Sigmoid colon (tissue), 7 donors: ENCODE measurements at places on chromosomes 1 and 21. TPM values are rescaled to one million over a fixed set of nuclear protein-coding genes. Genes with fewer than 3 reads are reported as not detected.

Gene TFAP2E
- total RNA-seq: 0.55 TPM

Gene HTR6
- not detected for total RNA-seq

Gene LRRC53
- total RNA-seq: not detected

Gene KRTAP12-1
- not detected for total RNA-seq

Gene NDUFS5
- 525 TPM for total RNA-seq

Gene TCHH
- under 0.01 TPM for total RNA-seq

Gene CFAP141
- total RNA-seq: not detected

DNA sequence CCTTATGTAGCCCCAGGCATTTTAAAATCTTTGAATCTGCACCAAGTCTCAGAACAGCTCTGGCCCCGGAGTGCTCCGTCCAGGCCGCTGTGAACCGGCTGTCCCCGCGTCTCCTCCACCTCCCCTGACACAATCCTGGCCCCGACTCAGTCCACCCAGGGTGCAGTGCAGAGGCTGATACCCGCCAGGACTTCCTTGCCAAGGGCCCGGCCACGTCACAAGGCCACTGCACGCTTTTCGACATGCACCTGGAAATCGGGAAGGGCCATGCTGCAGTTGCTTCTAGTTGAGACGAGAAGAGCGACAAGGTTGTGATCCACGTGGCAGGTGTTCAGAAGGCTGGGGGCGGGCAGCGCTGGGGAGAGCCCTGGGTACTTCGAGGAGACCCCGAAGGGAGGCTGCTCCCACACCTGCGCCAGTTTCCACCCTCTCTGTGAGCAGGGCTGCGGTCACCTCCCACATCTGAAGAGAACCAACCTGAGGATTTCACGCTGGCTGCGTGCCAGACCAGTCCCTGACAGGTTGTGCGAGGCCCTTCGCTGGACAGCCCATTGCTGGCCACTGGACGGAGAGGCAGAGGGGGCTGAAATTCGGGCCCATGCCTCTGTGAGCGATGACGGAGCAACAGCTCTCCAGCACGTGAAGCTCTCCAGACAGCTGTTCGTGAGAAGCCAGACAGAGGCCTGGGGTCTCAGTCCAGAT, 6.7 kb downstream of the VWA1 start:
- H3K4me3 ChIP-seq: no peak overlapping the region
- peaks cover 40% of the 10 kb centered on the region for H3K4me1 ChIP-seq
- H3K27me3 ChIP-seq: no peaks in the 10 kb centered on the region
- H3K36me3 ChIP-seq: no peaks in the 10 kb centered on the region
- H3K27ac ChIP-seq: peak overlapping the region; percentile 27
- DNase-seq: no peak

- H3K4me1 ChIP-seq: no peaks in the 10 kb centered on the region
- no peaks in the 10 kb centered on the region for H3K27me3 ChIP-seq
- no peak overlapping the region for H3K27ac ChIP-seq
Measured at GRCh38 chr1:58907398-58907797, 123.6 kb upstream of the JUN start.

GRCh38 chr1:53505401-53505800, 46.2 kb downstream of the DMRTB1 start:
- H3K4me1 ChIP-seq: no peaks in the 10 kb centered on the region
- no peaks in the 10 kb centered on the region for H3K27me3 ChIP-seq
- no peaks in the 10 kb centered on the region for H3K36me3 ChIP-seq
- no peak overlapping the region for H3K4me3 ChIP-seq
- no peak for DNase-seq

DNA sequence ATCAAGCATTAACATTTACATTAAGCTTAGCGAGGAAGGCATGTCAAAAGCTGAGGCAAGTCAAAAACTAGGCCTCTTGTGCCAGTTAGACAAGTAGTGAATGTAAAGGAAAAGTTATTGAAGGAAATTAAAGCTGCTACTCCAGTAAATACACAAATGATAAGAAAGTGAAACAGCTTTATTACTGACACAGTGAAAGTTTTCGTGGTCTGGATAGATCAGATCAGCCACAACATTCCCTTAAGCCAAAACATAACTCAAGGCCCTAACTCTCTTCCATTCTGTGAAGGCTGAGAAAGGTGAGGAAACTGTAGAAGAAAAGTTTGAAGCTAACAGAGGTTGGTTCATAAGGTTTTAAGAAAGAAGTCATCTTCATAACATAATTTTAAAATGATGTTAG, 131.9 kb downstream of the VAV3 start:
- no peak for DNase-seq
- peaks cover 7% of the 10 kb centered on the region for H3K4me1 ChIP-seq
- no peak overlapping the region for H3K27ac ChIP-seq
- no peaks in the 10 kb centered on the region for H3K27me3 ChIP-seq
- no peaks in the 10 kb centered on the region for H3K36me3 ChIP-seq

DNA sequence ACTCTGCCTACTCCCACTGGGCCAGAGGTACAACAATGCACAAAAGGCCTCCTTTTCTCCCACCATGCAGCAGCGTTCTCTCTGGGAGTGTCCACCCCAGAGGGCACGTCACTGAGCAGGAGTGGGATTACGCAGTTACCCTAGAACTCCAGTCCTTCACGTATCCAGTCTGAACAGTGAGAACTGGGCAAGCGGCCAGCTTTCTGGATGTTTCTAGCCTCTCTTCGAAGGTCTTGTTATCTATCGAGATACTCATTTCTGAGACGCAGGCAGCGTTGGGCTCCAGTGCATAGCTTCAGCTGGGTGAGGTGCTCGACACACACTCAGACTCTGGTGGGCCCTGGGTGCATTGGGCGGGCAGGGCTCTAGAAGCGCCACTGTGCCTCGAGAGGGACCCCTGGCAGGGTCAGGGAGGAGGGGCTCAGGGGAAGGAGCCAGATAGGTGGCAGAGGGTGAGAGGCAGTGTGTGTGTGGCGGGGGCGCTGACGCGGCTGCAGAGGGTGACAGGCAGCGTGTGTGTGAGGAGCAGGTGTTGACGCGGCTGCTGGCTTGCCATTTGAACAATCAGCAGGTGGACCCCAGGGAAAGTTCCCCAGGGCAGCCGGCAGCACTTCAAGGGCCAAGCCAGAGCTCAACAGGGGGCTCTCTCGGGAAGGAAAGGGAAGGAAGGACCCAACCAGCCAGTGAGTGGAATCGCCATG, 27.9 kb downstream of the PRDM15 start:
- no peaks in the 10 kb centered on the region for H3K4me1 ChIP-seq
- no peak overlapping the region for H3K27ac ChIP-seq
- no peak overlapping the region for H3K4me3 ChIP-seq
- no peaks in the 10 kb centered on the region for H3K27me3 ChIP-seq
- no peak for DNase-seq

GRCh38 chr1:30817077-30817438, 59.5 kb upstream of the LAPTM5 start:
- H3K27ac ChIP-seq: peak overlapping the region; percentile 93
- no peaks in the 10 kb centered on the region for H3K4me1 ChIP-seq
- DNase-seq: no peak
- no peaks in the 10 kb centered on the region for H3K27me3 ChIP-seq
- no peaks in the 10 kb centered on the region for H3K36me3 ChIP-seq

DNA sequence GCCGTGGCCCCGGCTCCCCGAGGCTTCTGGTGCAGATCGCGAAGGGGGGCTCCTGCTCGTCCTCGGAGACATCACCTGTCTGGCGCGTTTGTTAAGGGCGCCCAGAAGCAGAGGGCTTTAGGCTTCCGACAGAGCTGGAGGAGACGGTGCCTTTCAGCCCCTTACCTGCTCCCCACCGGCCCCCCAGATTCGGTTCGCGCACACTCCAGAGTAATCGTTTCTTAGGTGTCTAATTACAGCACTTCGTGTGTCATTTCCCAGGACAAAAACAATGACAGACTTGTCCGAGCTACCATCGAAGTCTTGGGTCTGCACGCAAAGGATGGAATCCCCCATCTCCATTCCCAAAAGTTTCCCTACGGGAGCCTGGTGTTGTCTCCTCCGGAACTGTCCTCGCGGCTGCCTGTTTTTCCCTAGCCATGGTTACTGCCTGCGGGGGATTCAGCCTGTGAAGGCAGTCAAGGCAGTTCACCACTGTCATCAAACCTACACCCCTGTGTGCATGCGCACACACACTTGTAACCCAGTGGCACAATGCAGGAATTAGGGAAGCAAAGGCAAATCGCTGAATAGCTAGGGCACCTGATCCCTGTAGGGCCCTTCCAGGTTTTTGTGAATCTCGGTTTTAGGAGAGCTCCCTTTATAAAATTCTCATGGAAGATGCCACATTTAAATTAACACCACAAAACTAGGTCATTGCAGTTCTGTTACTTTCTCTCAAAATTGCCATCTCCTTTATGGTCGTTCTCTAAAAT, 738 bp upstream of the CDC42BPA start:
- no peaks in the 10 kb centered on the region for H3K4me1 ChIP-seq
- peak overlapping the region; percentile 86 for H3K27ac ChIP-seq
- DNase-seq: peak; percentile 76
- H3K36me3 ChIP-seq: no peaks in the 10 kb centered on the region
- H3K27me3 ChIP-seq: no peaks in the 10 kb centered on the region
- H3K4me3 ChIP-seq: peak overlapping the region; percentile 78

GRCh38 chr1:32695098-32695904, 7.3 kb downstream of the SYNC start:
- peak; percentile 85 for DNase-seq
- no peaks in the 10 kb centered on the region for H3K36me3 ChIP-seq
- H3K27ac ChIP-seq: peak overlapping the region; percentile 74

GRCh38 chr1:197776351-197777105, 1.2 kb upstream of the DENND1B start:
- no peaks in the 10 kb centered on the region for H3K27me3 ChIP-seq
- H3K4me3 ChIP-seq: no peak overlapping the region
- H3K36me3 ChIP-seq: no peaks in the 10 kb centered on the region
- H3K4me1 ChIP-seq: peaks cover 17% of the 10 kb centered on the region
- DNase-seq: no peak

- DNase-seq: no peak
- no peak overlapping the region for H3K27ac ChIP-seq
- H3K36me3 ChIP-seq: no peaks in the 10 kb centered on the region
- H3K4me1 ChIP-seq: no peaks in the 10 kb centered on the region
Measured at GRCh38 chr1:2535981-2536380, 5.9 kb upstream of the HES5 start.

DNA sequence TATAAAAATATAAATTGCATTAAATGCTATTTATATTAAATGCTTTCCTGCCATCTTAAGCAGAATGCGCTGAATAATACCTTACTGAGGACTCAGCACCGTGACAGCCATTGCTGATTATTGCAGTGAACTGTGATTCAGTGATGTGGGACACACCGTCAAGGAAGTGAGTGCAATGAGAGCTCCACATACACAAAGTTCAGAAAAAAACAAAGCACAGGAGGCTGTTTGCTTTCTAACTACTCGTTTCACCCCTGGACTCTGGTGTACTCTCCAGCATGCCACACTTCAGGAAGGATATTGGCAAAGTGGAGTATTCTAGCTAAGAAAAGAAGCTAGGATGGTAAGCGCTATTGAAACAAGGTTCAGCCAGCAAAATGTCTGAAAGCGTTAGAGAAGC, 57.4 kb upstream of the CXADR start:
- DNase-seq: no peak
- H3K4me3 ChIP-seq: no peak overlapping the region
- no peaks in the 10 kb centered on the region for H3K27me3 ChIP-seq
- no peaks in the 10 kb centered on the region for H3K4me1 ChIP-seq
- H3K36me3 ChIP-seq: no peaks in the 10 kb centered on the region

GRCh38 chr1:150256554-150257341, 826 bp upstream of the CA14 start:
- H3K4me3 ChIP-seq: no peak overlapping the region
- H3K27me3 ChIP-seq: no peaks in the 10 kb centered on the region
- peak; percentile 59 for DNase-seq

DNA sequence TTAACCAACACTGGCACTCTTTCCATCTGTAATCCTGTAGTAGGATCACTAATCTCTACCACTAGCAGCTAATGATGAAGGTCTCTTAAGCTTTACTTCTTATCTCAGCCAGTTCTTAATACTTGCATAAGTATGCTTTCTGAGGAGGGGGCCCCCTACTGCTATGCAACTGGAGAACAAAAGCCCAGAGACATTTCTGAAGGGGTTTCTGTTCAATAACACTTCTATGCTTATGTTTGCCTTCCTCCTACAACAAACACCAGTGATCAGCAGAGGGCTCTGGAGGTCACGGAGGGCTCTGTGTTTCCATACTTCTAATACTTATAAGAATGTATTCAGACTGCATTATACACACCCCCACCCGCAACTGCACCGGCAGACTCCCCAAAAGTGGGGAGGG, 215.8 kb downstream of the BARHL2 start:
- no peak for DNase-seq
- no peaks in the 10 kb centered on the region for H3K27me3 ChIP-seq
- no peak overlapping the region for H3K27ac ChIP-seq
- H3K4me3 ChIP-seq: no peak overlapping the region

- H3K4me3 ChIP-seq: no peak overlapping the region
- H3K4me1 ChIP-seq: no peaks in the 10 kb centered on the region
- H3K36me3 ChIP-seq: peaks cover 5% of the 10 kb centered on the region
- no peak overlapping the region for H3K27ac ChIP-seq
- DNase-seq: no peak
- H3K27me3 ChIP-seq: no peaks in the 10 kb centered on the region
Measured at GRCh38 chr1:246674049-246674448, 50.2 kb upstream of the SCCPDH start.

DNA sequence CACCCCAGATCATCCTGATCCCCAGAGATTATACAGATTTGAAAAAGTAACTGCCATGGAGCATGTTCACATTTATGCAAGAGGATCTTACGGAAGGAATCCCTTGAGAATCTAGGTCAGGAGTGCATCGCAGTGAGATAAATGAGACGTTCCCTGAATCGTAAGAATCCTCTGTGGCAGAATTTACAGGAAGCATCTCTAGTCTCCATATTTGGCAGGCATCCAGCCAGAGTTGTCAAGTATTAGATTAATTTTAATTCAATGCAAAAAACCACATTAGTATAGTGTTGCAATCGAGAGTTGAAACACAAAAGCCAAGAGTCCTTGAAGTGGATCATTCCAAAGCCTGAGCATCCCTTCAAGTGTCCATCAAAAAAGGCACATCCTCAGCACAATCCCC, 100.8 kb downstream of the RRAGC start:
- H3K4me1 ChIP-seq: no peaks in the 10 kb centered on the region
- H3K36me3 ChIP-seq: no peaks in the 10 kb centered on the region
- H3K27ac ChIP-seq: no peak overlapping the region
- no peaks in the 10 kb centered on the region for H3K27me3 ChIP-seq

DNA sequence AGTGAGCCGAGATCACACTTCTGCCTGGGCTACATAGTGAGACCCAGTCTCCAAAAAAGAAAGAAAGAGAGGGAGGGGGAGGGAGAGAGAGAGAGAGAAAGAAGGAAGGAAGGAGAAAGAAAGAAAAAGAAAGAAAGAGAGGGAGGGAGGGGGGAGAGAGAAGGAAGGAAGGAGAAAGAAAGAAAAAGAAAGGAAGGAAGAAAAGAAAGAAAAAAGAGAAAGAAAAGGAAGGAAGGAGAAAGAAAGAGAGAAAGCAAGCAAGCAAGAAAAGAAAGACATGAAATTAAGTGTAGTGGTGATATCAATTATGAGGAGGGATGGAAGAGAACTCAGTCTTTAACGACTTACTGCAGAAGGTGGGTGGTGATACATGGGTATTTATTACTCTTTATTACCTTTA, 38.5 kb downstream of the CA6 start:
- H3K4me3 ChIP-seq: no peak overlapping the region
- no peaks in the 10 kb centered on the region for H3K27me3 ChIP-seq
- H3K27ac ChIP-seq: no peak overlapping the region
- H3K4me1 ChIP-seq: peaks cover 23% of the 10 kb centered on the region
- no peaks in the 10 kb centered on the region for H3K36me3 ChIP-seq

- H3K4me3 ChIP-seq: no peak overlapping the region
- no peaks in the 10 kb centered on the region for H3K27me3 ChIP-seq
- no peak overlapping the region for H3K27ac ChIP-seq
- H3K4me1 ChIP-seq: peaks cover 37% of the 10 kb centered on the region
Measured at GRCh38 chr1:111733183-111733991, 5.8 kb downstream of the INKA2 start.

GRCh38 chr1:29970747-29971325, 734.5 kb downstream of the PTPRU start:
- no peaks in the 10 kb centered on the region for H3K27me3 ChIP-seq
- no peaks in the 10 kb centered on the region for H3K36me3 ChIP-seq
- H3K4me3 ChIP-seq: no peak overlapping the region
- H3K27ac ChIP-seq: no peak overlapping the region
